ENCODE measurements at places on chromosomes 7 and 10. TPM values are rescaled to one million over a fixed set of nuclear protein-coding genes. Genes with fewer than 3 reads are reported as not detected.

DNA sequence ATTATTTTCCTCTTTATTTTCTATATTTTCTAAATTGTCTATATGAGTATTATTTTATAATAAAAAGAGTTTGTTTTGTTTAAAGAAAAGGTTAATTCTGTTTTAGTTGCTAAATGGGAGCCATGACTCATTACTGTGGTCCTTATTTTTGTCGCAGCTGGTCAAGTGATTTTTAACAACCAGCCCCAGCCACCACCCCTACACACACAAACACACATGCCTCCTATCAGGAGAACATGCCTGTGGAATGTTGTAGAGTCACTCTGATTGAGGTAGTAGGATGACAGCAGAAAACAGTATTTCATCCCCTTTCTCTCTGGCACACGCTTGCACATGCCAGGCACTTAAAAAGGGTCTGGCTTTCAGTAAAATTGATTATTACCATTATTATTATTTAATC, 68.6 kb upstream of the GDF10 start:
- no peak for DNase-seq

DNA sequence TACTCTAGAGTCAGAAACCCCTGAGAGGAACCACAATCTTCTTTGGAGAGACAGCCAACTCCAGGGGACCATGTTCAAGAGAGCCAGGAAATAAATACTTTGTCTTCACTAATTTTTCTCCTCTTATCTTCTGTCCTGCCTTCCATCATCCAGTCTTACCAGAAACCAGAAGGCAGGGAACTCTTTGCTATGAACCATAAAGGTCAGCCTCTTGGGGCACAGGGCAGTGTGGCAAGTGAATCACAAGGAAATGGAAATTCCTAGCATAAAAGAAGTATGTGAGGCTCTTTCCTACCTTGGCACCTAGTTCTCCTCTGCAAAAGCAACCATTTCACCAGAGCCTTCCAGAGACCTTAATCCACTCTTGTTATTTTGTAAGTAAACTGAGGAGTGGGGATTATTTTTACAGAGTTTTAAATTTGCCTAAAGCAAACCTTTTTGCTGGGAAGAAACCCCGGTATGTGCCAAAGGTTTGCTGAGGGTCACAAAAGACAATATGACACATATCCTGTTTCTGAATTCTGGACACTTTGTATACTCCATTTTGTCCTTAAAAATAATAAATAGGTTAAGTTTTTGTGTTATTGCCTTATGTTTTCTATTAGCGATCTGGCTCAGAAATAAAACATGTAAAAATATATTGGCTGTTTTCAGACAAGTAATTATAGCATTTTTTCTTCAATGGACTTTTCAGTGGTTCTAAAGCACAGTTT, 87.1 kb downstream of the ADAM22 start:
- no peak for DNase-seq

DNA sequence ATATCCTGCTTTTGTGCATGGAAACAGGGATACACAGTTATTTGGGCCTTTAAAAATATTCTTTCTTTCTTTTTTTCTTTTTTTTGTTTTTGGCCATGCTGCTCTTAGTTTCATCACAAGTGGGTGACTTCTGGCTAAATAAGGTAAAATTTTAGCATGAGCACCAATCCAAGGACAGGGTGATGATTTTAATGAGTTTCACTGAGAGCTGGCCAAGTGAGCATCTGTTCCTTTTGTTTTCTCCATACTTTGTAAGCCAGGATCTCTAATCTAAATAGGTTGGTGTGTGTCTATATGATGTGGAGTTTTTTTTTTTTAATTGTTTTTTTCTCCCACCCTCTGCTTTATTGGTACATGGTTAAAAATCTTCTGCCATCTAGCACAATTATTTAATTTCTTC, 106.8 kb downstream of the POLL start:
- DNase-seq, result no peak

DNA sequence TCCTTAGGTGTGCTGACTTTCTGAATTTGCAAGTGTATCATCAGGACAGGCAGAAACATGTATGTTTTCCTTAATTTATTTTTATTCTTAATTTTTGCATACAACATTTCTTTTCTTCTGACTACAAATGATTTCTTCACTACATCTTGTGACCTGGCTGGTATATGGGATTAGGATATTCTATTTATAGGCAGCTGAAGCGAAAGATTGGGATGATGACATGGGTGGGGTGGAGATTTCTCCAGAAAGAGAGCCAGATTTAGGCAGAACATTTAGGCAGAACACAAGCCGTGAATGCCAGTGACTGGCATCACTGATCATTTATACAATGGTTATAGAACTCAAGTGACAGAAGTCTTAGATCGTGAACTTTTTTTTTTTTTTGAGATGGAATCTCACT, 256.7 kb downstream of the KLF6 start:
- no peak for DNase-seq

DNA sequence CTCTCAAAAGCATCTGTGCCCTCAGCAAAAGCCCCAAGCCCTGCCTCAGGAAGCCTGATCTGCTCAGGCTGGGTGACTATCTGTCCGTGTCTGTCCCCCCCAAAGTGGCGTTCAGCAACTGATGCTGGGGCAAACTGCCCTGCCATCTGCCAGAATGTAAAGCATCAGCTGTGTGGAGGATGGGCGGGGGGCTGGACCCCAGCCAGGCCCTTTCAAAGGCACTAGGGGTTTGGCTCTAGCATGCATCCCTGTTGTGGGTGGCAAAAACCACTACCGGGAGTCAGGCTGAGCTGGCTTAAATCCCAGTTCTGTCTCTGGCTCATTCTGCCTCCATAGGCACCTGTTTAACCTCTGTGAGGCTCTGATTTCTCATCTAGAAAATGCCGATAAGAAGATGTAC, 35.5 kb downstream of the GPRIN2 start:
- no peak for DNase-seq

Gene ANKRD61
- total RNA-seq, result 0.24 TPM

GRCh38 chr10:27242951-27243551, 2.5 kb upstream of the ACBD5 start:
- DNase-seq, result peak; percentile 60

Gene ELFN1
- total RNA-seq, result 0.22 TPM

DNA sequence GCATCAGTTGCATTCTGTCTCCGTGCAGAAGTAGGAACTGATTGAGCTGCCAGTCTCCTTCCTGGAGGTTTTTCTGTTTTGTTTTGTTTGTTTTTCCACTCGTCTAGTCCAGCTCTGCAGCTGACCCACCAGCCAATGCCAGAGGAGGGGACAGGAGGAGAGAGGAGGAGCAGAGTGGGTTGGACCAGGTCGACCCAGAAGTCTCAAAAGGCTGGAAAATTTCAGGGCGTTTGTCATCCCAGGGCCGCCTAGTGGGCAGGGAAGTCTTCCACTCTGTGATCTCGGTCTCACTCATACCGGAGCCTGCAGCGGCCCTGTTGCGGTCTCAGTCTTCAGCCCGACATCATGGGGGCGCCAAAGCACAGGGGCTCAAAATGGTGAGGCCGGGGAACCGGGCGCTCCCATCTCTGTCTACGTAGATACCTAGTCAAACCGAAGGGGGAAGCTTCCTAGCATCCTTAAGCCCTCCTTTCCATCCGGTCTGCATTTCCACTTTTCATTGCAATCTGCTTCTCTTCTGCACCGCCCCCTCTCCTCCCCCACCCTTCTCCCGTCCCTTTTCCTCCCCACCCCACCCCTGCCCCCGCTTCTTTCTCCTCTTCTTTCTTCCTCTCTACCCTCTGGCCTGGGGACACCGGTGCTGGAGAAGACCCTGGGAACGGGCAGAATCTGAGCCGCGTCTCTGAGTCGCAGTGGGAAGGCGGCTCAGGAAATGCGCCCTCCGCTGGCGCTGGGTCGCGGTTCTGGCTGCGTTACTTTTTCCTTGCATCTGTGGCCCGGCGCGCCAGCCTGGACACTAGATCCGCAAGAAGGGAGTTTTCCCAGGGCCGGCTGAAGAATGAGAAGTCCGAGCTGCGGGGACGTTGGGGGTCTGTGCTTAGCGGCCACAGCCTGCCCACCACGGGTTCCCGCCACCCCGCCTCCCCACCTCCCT, 16.2 kb upstream of the PAX2 start:
- DNase-seq, result no peak

DNA sequence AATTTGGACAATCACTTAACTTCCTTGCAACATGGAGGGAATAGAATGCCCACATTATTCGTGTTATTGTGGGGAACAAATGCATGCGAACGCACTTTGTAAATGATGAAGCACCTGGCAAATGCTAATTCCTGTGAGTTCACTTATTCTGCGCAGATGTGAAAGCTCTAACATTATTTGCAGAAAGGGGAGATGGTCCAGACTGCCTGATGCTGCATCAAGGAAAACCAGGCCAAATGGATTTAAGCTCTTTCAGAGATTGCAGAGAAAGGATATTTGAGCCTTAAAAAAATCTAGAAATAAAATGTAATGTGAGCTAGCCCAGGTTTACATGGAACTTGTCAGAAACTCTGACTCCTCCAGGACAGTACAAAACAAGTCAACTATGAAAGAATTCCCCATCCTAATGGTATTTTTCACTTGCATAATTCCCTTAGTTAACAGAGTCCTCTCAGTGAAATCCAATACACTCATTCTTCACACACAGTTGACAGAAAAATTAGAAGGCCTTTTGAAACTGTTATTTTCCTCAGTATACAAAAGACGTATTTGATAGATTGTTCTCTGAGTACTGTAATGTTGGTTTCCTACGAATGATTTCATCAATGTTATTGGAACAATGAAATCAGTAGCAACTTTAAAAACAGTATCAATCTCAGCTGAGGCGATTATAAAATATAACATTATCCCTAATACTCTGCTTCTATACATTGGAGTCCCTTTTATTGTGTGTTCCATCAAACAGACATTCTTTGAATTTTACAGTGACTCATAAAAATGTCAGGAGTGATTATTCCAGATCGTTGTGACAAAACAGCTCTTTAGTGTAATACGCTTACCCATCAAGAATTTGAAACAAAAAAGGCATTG, 136.3 kb upstream of the ANK3 start:
- DNase-seq, result no peak

Gene PTF1A
- total RNA-seq, result not detected

Gene FKBP6
- not detected for total RNA-seq

DNA sequence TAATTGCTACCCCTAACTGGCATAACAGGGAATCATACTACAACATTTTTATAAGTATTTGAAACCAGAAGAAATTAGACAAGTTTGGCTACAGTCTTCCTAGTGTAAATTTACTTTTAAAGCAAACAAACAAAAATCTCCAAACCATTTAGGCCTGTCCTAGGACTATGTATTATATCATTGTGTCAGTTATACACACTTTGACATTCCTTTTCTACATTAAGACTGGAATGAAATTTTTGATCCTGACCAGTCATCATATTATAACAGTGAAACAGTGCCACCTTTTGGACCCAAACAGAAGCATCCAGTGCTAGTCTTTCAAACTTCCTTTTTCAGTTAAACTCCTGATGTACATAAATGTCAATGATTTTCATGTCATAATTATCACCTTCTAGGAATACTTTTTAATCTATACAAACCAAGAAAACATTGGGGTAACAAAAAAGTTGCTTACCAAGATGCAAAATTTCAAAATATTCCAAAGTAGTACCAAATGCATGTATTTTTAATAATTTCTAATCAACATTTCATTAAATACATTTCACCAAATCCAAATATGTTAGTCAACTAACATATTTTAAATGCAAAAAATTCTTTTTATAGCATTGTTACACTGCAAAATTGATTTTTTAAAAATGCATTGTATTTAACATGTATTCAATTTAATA, 75.7 kb downstream of the IMMP2L start:
- no peak for DNase-seq

DNA sequence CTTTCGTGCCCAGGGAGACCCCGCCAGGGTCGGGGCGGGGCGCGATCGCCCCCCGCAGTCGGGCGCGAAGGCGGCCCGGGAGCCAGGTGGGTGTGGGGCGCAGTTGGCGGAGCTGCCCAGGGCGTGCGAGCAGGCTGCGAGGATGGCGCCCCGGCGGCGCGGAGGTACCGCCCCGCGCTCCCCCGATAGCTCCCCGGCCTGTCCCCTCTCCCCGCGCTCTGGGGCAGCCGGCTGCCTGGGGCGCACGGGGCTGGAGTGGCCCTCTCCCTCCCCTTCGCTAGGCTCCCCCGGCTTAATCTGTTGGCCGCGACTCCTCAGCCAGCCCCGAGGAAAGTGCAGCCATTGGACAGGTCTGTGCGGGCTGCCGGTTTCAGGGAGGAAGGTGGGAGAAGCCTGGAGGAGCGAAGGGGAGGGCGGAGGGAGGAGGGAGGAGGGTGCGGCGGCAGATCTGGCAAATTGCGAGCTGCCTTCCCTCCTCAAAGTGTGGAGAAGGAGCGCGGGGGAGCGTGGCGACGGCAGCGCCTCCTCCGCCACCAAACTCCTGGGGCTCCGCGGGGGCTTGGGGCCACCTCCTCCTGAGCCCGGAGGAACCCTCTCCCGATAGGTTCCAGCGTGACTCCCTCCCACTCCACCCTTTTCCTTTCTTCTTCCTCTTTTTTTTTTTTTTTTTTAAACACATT, 361 bp upstream of the PLXDC2 start:
- DNase-seq, result no peak

GRCh38 chr10:30686708-30687107, 57.2 kb upstream of the LYZL2 start:
- no peak for DNase-seq

GRCh38 chr10:126186766-126187165, 201.5 kb downstream of the ADAM12 start:
- DNase-seq, result no peak

- no peak for DNase-seq
These were observed 116.6 kb upstream of the GALNT17 start for GRCh38 chr7:71015252-71015900.

GRCh38 chr7:69597278-69598076, 798 bp upstream of the AUTS2 start:
- DNase-seq, result no peak

DNA sequence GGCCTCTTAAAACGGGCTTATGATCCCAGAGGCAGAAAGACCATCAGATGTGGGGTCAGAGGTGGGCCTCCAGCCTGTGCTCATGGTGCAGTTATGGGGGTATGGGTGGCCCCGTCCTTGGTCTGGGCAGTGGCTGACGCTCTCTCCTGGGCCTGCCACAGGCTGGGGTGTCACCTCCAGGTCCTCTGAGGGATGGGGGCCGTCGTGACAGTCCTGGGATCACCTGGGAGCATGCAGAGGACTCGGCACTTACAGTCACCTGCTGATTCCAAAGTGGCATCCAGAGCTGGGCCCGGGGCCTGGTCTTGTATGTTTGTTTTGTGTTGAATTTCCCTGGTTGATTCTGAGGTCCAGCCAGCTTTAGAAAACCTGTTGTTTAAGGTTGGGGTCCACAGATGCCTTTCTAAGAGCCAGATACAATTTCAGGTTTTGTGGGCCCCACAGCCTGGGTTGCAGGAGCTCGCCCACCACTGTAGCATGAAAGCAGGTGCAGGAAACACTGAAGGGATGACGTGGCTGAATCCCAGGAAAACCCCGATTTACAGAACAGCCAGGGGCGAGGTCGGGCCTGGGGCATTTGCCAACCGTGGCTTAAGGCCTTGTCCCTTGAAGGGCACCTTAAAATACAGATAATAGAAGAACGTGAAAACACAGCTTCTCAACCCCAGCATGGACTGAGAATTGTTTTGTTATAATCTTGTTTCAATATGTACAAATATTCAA, 170.7 kb upstream of the PPP2R2D start:
- no peak for DNase-seq

Gene GNGT1
- total RNA-seq, result not detected

GRCh38 chr10:55641601-55642000, 719.5 kb downstream of the ZWINT start:
- DNase-seq, result no peak

Gene FHIP2A
- 23.2 TPM for total RNA-seq

GRCh38 chr10:52276986-52277385, 37.1 kb upstream of the DKK1 start:
- DNase-seq, result no peak

GRCh38 chr10:95998255-95998784, 45.1 kb upstream of the CCNJ start:
- DNase-seq, result no peak

GRCh38 chr7:92404170-92404614, 43.1 kb upstream of the GATAD1 start:
- DNase-seq, result no peak

Gene RFC2
- total RNA-seq, result 99.4 TPM
